Heart left ventricle (tissue), 16 donors: ENCODE measurements at places on chromosomes 1 and 21.

DNA sequence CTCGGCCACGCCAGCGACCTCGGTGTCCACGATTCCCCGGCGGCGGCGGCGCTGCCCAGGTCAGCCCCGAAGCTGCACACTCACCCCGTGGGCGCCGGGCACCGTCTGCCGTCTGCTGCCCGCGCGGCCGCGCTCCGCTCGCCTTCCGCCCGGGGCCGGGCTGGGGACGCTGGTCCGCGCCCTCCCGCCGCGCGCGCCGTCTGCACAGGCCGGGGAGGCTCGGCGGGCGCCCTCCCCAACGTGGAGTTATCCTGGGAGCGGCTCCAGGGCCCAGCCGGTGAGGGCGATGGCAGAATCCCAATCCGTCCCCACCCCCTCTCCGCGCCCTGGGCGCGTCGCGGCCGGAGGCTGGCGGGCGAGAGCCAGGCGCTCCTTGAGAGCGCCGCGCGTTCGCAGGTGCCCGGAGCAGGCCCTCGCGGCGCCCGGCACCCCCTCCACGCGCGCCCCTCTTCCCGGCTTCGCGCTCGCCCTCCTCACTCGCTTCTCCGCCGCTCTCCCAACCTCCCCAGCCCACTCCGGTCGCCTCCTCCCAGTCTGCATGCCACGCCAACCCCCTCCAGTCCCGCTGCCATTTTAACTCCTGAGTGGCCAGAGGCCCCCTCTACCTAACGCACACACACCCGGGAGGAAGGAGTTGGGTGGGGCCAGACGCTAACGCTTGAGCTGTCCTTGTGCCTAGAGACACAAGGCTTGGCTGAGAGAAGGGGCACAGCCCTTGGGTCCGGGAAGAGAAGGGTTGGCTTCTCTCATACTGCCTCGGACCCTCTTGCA lies at the start of gene LRRN2:
TSS of gene LRRN2 (minus strand) at position 503 of the 771 bp plus-strand sequence. CDS start 65,746 bp downstream, outside the sequence.
- DNase-seq = peak; percentile 28

- DNase-seq = no peak
Measured at GRCh38 chr1:149925345-149925744, 2.3 kb downstream of the SF3B4 start.

GRCh38 chr1:204319027-204319426 lies 40.7 kb downstream of the PLEKHA6 start:
- DNase-seq = no peak

DNA sequence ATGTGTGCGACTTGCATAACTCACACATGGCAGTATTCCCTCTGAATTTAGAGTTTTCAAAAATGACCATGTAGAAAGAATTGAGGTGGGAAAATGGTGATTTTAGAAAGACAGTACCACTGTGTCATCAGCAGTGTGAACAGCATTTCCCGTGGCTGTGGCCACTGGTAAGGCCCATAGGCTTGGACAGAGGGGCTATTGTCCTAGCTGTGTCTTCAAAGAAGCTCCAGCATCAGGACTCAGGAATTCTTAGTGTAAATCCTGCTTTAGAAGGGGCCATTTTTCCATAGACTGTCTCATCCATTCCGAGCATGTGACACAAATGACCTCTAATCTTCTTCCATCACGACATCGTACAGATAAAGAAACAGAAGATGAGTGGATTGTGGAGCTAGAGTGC lies 119.3 kb upstream of the BACE2 start:
- DNase-seq = no peak

GRCh38 chr1:208349694-208350330 lies 105.6 kb upstream of the PLXNA2 start:
- no peak for DNase-seq

- no peak for DNase-seq
Measured at GRCh38 chr21:15063081-15063813, 1.6 kb downstream of the NRIP1 start.

DNA sequence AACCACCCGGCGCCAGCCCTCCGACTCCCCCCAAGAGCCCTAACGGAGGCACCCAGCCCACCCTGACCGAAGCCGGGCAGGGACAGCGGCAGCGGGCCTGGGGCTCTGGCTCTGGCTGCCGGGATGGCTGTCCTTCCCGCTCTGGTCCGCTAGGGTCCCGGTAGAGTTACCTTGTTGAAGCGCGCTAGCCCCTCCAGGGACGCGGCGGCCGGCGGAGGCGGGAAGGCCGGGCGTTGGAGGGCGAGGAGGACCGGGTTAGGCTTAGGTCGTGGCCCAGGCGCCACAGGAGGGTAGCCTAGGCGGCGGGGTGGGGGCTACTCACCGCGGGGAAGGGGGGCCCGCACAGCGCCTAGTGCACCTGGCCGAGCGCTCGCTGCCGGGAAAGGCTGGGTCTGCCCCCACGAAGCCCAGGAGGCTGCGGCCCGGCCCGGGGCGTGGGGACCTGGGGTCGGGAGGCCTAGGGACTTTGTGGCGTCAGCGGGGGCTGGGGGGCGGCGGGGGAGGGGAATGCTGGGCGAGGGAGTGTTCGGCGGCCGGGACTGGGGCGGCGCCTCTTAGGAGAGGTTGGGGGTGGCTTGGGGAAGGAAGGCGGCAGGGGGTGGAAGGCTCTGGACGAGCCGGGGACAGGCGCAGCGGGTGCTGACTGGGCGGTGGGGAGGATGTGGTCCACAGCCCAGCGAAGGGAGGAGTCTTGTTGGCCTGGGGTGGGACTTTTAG lies at the start of gene TRIM17:
TSS of gene TRIM17 (minus strand) at position 645 of the 717 bp plus-strand sequence. CDS start 1,789 bp downstream, outside the sequence.
- DNase-seq = no peak

DNA sequence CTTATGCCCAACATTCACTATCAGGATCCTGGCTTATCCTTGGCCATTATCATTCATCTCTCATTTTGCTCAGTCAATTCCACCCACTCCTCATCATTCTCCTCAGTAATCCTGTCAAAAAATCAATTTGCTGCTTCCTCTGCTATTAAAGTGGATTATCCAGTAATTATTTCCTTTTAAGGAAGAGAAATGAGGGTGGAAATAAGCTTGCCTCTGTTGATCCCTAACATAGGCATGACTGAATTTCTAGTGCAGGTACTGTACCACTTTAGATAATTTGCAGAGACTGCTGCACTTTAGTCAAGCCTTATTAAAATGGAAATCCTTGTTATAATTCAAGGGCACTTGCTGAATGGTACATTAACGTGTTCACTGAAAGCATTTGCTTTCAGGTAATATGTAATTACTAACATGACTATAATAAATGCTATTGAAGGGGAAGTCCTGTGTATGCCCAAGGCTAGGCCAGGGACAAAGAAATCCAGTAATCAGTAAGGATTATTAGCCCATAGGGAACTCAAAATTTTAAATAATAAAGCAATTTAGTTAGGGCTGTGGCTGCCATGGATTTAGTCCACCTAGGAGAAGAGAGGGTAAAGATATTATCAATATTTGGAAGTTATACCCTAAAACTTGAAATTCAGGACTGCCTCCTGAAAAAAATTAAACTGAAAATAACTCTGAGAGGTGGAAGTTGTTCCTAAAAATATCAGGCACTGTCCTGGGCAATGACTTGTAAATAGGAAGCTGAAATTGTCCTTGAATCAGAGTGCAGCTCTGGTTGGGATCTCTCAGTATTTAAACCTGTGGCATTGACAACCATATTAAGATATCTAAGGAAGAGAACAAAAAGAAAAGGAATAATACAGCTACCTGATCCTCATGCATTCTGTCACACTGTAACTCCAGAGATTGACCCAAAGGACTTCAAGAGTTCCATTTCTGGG lies 43.4 kb downstream of the RGS2 start:
- no peak for DNase-seq

DNA sequence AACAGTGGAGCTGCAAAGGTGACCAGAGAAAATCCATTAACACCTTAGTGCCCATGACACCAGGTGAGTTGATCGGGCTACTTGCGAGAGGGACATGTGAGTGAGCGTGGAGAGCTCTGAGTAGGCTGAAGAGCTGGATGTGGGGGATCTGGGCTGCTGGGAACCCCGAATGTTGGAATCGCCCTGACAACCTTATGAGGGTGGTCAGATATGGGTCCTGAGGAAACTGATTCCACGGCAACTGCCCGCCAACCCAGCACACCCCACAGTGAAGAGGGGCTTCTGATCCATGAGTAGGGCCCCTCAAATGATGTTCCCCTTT lies 705 bp upstream of the QSOX1 start:
- DNase-seq = no peak
